ENCODE measurements at places on chromosomes 2 and 18. TPM values are rescaled to one million over a fixed set of nuclear protein-coding genes. Genes with fewer than 3 reads are reported as not detected.

Gene RND3
- 14.7 TPM for total RNA-seq

Gene SERPINB7
- not detected for total RNA-seq

Gene ZC3H8
- 4.3 TPM for total RNA-seq

Gene DES
- 39.7 TPM for total RNA-seq

Gene KCTD1
- 16.9 TPM for total RNA-seq

Gene KCNG2
- total RNA-seq = 0.49 TPM

Gene MRO
- total RNA-seq = not detected

Gene MAP3K20
- total RNA-seq = 41.7 TPM

Gene RGPD4
- total RNA-seq = not detected

Gene AQP12A
- total RNA-seq = not detected

Gene NMUR1
- total RNA-seq = 1.1 TPM

Gene TMEM178A
- 5.2 TPM for total RNA-seq

Measured in upper lobe of left lung (tissue), 6 donors.